ENCODE measurements at places on chromosomes 16 and 17.
A peak's percentile ranks its signal among the peaks of the same experiment; 100 is the strongest.

DNA sequence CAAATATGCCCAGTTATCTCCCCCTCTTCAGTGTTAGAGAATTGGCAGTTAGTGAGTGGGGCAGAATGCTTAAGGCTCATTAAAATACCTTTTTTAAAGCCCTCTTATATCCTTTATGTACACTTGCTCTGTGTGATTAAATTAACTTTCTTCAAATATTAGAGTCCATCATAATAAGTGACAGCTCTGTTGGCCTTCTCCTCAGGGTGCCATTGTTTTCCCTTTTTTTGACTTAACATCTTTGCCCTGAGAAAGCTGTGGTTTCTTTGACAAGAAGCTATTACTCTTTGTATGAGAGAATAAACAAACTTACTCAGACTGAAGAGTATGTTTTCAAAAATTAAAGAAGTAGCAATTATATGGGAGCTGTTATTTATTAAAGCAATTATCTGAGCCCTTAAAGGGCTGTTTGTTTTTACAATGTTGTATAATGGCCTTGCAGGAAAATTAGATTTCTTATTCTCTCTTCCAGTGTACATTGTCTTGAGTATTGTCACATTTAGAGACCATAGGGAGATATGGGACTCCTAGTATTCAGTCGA is 13.4 kb downstream of the RBBP6 start:
- no peak overlapping the region for H3K4me3 ChIP-seq
- H3K27ac ChIP-seq, result no peak overlapping the region
- peaks cover 4% of the 10 kb centered on the region for H3K36me3 ChIP-seq
- H3K27me3 ChIP-seq, result no peaks in the 10 kb centered on the region
- DNase-seq, result no peak

DNA sequence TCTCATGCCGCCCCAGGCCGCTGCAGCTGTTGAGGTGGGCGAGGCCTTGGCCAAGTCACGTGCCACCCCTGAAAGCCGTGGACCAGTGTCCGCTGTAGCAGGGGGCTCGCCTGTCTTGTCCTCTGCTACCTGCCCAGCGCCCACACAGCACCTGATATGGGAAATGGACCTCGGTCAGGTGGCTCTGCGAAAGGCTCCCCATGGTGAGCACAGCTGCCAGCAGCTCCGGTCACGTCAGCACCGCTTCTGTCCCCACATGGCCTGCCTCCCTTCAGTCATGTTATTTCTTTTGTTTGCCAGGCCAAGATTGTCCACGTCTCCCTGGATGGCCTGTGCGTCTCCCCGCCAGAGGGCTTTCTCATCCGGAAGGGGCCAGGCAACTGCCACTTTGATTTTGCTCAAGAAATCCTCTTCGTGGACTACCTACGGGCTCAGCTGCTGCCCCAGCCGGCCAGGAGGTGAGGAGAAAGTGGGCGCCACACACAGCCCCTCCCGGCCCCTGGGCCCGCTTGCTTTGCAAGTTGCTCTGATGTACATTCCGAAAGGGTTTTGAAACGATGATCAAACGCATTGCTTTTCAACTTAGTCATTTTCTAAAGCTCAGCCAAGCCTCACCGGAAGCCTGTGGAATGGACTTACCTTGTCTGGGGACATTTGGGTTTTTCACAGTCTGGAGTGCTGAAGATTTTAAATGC is 219.8 kb downstream of the KATNIP start:
- no peaks in the 10 kb centered on the region for H3K36me3 ChIP-seq
- H3K27ac ChIP-seq, result no peak overlapping the region
- no peaks in the 10 kb centered on the region for H3K4me1 ChIP-seq
- no peaks in the 10 kb centered on the region for H3K27me3 ChIP-seq
- H3K4me3 ChIP-seq, result no peak overlapping the region
- DNase-seq, result no peak

GRCh38 chr16:86363057-86363490 is 147.3 kb upstream of the FOXF1 start:
- H3K27me3 ChIP-seq, result no peaks in the 10 kb centered on the region
- H3K4me3 ChIP-seq, result no peak overlapping the region
- peaks cover 8% of the 10 kb centered on the region for H3K4me1 ChIP-seq
- no peak overlapping the region for H3K27ac ChIP-seq
- no peak for DNase-seq
- H3K36me3 ChIP-seq, result no peaks in the 10 kb centered on the region

GRCh38 chr17:81683208-81683583 is 401 bp downstream of the ARL16 start:
- peak overlapping the region; percentile 58 for H3K27ac ChIP-seq
- DNase-seq, result no peak
- H3K36me3 ChIP-seq, result peaks cover 12% of the 10 kb centered on the region
- H3K4me3 ChIP-seq, result peak overlapping the region; percentile 86

DNA sequence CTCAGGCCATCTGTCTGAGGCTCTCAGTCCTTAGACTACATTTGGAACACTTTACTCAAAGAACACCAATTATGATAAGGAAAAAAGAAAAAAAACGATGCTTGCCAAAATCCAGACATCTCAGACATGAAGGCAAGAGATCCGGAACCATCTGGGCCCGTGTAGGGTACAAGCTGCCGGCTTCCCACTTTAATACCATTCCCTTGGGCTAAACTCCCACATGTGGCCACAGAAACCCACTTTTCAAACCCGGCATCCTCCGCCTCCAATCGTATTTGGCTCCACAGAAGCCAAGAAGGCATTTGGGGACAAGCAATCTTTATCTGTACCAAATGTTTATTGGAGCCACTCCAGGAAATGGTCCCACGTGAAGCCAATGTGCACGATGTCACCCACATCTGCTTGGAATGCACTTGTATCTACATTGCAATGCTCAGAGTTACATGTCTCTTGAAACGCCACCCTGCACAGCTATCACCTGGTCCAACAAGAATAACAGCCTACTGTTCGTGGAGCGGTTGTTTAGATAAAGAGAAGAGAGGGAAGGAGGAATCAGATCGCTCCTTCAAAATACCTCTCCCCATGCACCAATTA is 33.5 kb downstream of the XYLT1 start:
- peaks cover 13% of the 10 kb centered on the region for H3K4me1 ChIP-seq
- no peak for DNase-seq
- no peaks in the 10 kb centered on the region for H3K27me3 ChIP-seq
- H3K27ac ChIP-seq, result no peak overlapping the region

GRCh38 chr16:74083541-74083940 is 213.1 kb upstream of the PSMD7 start:
- no peak for DNase-seq
- H3K36me3 ChIP-seq, result no peaks in the 10 kb centered on the region
- H3K27me3 ChIP-seq, result no peaks in the 10 kb centered on the region
- no peak overlapping the region for H3K27ac ChIP-seq

DNA sequence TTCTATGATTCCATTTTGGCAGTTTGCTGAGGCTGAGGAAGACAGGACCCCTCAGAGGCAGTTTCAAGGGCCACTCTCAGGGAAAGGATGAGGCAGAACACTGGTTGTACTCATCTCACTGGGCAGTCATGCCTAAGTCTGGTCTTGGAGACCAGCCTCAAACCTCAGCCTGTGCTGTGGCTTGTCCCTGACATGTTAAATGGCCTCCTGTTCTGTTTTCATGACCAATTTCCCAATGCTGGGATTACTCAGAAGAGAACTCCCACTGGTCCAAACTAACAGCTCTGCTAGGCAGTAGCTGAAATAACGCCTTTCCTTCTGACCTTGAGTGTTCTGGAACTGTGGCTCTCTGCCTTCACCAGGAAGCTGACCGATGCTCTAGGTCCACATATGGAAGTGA is 8.4 kb upstream of the SPDYE4 start:
- no peak overlapping the region for H3K27ac ChIP-seq
- no peak for DNase-seq
- no peaks in the 10 kb centered on the region for H3K4me1 ChIP-seq
- H3K4me3 ChIP-seq, result no peak overlapping the region
